Activated effector memory CD4-positive, alpha-beta T cell treated with anti-CD3 and anti-CD28 coated beads, Interleukin-2, amount 50 U/mL, for 16 hours (primary cell): ENCODE measurements at places on chromosomes 6 and 20.
A peak's percentile ranks its signal among the peaks of the same experiment; 100 is the strongest.

GRCh38 chr20:37356961-37357371, 11.0 kb downstream of the SRC start:
- DNase-seq: peak; percentile 36

- DNase-seq: no peak
Observed at GRCh38 chr6:106870069-106870468, 104.5 kb downstream of the CD24 start.

DNA sequence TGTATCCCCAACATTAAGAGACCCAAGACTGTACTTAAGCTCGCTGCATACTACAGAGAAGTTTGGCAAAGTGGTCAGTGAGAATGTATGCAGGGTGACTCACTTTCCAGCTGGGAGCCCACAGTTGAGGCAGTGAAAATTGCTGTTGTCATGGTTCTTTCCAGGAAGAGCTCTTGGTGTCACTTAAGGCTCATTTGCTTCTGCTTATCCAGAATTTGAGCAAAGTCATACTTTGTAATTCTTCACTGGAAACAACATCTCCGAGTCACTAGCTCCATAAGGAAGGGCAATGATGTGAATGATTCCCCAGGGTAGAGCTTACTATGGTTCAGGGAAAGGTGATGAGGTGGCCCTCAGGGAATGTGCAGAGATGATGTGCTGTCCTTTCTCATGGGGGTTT, 65.4 kb upstream of the FBXL4 start:
- DNase-seq: no peak

DNA sequence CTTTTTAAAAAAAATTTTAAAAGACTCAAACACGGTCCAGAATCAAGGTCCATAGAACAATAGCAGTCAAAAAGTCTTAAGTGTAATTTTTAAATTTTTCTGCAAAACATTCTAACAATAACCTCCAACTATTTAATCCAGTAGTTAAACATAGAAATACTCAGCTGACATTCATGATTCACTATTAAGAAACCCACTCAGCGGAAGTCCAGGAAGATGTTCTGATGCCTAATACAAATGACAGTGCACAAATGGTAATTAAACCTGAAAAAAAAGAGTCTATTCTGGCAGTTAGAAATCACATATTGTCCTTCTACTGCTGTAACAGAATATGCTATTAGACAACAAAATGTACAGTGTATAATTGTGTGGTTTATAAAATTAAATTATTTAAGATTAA, 128.2 kb upstream of the BMP5 start:
- no peak for DNase-seq

DNA sequence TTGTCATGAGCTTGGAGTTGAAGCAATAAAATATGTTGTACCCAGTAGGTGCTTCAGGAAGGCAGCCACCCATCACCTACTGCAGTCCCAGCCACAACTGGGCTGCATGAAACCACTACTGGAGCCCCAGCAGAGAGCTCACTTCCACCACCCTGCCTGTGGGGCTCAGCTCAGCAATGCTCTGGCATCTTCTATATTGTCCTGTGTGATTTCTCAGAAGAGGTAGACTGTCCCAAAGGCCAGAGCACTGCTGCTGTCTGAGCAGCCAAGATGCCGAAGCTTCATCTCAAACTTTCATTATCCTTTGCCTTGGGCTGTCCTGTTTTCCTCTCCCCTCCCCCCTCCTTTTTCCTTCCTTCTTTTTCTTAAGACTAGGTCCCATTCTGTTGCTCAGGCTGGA, 126.9 kb downstream of the DHX35 start:
- peak; percentile 37 for DNase-seq

- DNase-seq: no peak
Observed at GRCh38 chr6:109660526-109661320, 30.3 kb downstream of the AK9 start.

- DNase-seq: no peak
Observed at GRCh38 chr6:168119539-168119938, 40.5 kb upstream of the FRMD1 start.

GRCh38 chr6:164531736-164532135, 777.7 kb downstream of the C6orf118 start:
- no peak for DNase-seq
